ELF-1 (cell line): ENCODE measurements at places on chromosomes 11 and 22.

DNA sequence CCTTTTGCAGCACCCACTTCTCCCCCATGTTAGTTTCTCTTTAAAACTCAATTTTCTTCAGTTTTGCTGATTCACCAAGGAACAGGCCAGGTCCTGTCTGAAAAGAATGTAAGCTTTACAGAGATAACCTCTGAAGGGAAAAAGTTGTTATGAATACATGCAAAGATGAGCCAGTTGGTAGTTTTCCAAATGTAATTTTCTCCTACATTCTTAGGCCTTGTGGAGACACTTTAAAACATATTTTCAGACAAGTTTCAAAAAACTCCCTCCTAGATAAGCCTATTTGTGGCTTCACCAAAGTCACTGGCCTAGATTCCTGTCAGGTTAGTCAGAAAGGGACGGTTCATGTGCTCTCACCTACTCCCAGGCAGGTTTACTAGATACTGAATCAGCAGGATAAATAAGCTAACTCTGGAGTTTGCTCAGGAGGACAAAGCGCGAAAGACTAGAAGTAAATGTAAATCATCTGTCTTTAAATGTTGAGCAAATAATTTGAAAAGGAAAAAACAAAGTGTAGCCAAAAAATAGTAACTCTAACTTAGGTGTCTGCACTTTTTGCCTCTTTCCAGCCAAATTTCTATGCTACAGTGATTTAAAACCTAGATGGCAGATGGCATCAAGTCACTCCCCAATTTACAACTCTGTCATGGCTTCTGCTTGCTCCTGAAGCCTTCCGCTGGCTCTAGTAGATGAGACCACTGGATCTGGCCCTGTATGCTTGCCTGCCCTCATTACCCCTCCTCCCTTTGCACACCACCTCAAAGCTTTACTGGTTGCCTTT, 4.9 kb upstream of the ATP6V1E1 start:
- DNase-seq, result peak; percentile 47

DNA sequence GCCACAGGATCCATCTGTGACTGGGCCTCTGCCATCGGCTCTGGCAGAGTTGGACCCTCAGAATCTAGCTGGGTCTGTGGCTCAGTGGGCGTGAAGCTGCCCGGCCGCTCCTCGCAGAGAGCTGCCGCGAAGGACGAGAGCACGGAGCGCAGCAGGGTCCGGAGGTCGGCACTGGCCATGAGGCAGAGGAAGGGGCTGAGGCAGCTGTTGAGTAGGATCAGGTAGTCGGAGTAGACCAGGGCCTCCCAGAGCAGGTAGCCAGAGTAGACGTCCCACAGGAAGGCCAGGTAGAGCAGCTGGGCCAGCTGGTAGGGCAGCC, 912 bp downstream of the GPR152 start:
- no peak for DNase-seq

DNA sequence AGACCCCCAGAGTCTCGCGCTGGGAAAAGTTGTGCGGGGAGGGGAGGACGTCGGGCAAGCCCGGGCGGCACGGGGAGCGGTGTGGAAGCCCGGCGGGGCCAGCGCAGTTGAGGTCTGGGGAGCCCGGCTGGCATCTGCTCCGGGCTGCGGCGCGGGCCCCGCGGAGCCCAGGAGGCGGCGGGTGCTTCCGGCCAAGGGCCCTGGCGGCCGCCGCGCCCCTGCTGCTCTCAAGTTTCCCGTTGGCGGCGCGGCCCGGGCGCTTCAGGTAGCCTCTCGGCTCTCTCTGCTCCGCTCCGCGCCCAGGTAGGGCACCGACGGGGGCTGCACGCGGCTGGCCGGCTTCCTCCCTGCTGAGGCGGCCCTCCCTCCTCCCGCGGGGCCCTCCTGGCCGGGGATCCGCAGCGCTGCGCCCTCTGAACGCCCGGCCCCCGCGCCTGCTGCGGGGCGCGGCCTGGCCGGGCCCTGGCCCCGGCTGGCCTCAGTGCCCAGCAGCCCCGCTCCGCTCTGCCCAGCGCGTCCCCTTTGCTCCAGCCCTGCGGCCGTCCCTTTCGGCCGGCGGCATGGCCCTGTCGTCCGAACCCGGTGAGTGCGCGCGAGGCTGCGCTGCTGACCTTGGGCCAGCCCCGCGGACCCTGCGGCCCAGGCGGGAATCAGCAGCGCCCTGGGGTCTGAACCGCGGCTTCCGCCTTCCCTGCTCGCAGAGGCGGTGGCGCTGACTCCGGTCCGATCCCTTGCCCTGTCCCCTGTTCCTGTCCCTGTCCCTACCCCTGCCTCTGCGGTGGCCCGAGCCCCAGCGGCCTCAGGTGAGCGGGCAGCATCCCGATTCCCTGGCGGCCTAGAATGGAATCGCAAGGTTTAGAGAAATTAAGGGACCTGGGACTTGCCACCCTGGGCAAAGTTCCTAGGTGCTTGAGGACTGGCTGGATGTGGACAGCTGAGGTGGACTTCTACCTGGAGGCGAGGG, 4.3 kb upstream of the AMPD3 start:
- peak; percentile 82 for DNase-seq

- DNase-seq, result no peak
These were observed 11.5 kb downstream of the ZNF74 start for GRCh38 chr22:20405291-20405930.

- no peak for DNase-seq
These were observed 41.6 kb downstream of the BDNF start for GRCh38 chr11:27658535-27659236.

- DNase-seq, result no peak
These were observed 30.4 kb upstream of the MICAL2 start for GRCh38 chr11:12079726-12080556.

DNA sequence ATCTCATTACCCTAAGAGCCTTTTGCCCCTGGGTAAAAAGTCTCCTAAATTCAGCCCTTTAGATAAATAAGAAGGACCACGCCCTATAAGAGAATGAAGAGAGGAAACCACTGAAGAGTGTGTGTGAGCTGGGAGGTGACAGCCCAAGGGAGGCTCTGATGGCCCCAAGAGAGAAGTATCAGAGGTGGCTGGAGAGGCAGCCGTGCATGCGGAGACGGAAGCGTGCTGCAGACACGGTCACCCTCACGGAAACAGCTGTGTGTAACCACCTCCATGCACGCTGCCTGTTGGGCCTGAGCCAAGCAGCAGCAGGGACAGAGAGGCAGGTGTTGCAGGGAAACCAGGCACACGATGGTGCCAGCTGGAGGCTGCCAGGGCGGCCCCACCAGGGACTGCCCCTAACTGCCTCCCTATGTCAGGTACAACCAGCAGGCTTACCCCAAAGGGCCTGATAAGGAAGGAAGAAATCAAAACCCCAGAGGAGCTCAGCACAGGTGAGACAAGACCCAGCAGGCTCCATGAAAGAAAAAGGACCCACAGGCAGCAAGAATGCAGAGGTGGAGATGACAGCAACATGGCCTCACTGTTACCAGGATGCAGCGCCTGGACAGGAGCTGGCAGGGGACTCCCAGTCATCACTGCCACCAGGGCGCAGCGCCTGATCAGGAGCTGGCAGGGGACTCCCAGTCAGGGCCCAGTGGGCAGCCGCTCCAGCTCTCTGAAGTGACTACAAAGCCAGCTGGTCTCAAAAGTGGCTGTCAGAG, 7.8 kb downstream of the LARGE2 start:
- no peak for DNase-seq
